Activated naive CD8-positive, alpha-beta T cell treated with anti-CD3 and anti-CD28 coated beads, Interleukin-2, amount 10 ng/mL, durations not matched to agents 7 days and 5 days (primary cell): ENCODE measurements at places on chromosomes 7 and 10.

DNA sequence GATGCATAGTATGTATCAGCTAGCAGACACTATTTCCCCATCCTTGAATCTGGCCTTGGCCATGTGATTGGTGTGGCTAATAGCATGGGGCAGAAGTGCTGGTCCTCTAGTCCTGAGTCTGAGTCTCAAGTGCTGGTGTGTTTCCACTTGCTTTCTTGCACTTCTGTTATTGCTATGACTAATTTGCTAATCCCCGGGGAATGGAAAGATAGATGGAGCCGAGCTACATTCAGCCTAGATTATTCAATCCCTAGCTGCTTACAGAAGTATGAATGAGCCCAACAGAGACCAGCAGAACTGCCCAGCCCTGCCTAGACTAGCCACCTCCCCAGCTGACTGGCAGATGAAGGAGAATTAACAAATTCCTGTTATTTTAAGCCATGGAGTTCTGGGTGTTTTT, 53.2 kb upstream of the SYPL1 start:
- no peak for DNase-seq

- DNase-seq: no peak
Observed at GRCh38 chr7:81839708-81840369, 70.0 kb upstream of the HGF start.

GRCh38 chr10:20990604-20991003, 93.5 kb upstream of the NEBL start:
- DNase-seq: no peak

DNA sequence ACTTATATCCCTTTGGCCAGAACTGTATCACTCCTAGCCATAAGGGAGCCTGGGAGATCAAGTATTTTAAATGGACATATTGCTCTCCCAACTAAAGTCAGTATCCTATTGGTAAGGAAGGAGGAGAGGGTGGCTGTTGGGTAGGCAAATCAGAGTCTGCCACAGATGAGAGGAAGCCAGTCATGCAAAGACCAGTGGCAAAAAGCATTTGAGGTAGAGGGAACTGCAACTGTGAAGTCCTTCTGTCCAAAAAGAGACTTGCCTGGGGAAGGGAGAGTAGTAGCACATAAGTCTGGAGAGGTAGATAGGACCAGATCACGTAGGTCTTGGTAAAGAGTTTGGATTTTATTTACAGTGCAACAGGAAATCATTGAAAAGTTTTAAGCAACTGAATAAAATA, 8.8 kb upstream of the CCNJ start:
- DNase-seq: no peak

DNA sequence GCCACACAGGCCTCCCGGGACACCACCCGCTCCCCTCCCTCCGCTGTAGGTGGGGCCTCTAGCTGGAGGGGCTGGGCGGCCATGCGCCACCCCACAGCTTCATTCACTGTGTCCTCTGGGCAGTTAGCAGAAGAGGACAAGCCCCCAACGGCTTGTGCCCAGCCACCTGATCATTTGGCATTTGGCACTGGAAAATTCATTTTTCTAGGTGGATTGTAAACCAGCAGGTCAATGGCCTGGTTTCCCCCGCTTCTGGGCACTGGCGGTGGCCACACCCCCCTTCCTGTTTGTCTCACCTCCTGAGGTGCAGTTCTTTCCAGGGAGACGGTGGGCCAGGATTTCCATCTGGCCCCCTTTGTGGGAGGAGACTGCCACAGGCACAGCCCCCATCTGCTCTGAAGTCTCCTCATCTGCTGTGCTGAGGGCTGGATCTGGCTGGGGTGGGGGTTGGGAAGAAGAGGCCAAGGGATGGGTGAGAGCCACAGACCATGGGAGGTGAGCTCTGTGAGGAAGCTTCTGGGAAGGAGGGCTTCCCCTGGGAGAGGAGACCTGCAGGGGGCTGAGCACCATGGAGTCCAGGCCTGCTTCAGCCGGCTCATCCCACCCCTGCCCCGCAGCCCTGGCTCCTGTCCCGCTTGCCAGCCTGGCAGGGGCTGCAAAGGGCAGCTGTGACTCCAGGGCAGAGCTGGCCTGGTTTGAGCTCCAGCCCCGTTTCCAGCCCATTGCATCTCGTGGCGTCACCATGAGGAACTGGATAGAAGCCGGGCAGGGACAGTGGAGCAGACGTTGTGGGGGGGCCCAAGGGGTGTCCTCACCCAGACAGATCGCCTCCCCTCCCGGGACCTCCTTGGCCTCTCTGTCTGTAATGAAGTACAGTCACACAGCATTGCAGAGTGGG, 40.1 kb upstream of the SLC29A3 start:
- DNase-seq: no peak

GRCh38 chr7:30791114-30791513, 19.9 kb downstream of the MINDY4 start:
- DNase-seq: no peak

GRCh38 chr10:11546581-11546980, 64.9 kb downstream of the USP6NL start:
- DNase-seq: no peak

DNA sequence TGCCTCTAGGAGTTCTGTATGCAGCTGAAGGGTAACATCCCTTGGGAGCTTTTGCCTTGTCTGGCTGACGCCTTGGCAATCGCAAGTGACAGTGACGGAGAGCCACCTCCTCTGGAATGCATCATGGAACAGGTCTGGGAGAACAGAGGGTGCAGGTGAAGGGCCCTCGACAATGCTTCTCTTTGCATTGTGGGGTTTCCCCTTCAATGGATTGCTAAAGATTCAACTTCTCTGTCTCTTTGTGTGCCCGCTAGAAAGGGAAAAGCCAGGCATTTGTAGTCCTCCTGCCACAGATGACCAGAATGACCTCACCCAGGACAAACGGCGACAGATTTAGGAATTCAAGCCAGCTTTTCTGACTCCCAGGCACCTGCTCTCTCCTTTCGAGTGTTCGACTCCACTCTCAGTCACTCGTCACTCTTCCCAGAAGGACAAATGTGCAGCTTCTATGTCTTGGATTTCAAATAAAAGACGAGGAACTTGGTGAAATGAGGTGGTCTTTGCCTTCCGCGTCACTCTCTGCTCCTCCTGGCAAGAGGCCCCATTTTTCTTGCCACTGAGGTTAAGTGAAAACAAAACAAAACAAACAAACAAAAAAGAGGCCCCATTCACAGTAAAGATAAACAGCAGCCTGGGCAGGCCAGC, 26.1 kb downstream of the IL2RA start:
- peak; percentile 20 for DNase-seq

- DNase-seq: no peak
Observed at GRCh38 chr10:109866168-109866994, 56.9 kb downstream of the XPNPEP1 start.

- DNase-seq: no peak
Observed at GRCh38 chr7:126843883-126844282, 408.9 kb downstream of the GRM8 start.

GRCh38 chr7:107966711-107967110, 36.2 kb downstream of the LAMB1 start:
- no peak for DNase-seq

GRCh38 chr10:68086011-68086410, 10.9 kb upstream of the HERC4 start:
- DNase-seq: no peak

DNA sequence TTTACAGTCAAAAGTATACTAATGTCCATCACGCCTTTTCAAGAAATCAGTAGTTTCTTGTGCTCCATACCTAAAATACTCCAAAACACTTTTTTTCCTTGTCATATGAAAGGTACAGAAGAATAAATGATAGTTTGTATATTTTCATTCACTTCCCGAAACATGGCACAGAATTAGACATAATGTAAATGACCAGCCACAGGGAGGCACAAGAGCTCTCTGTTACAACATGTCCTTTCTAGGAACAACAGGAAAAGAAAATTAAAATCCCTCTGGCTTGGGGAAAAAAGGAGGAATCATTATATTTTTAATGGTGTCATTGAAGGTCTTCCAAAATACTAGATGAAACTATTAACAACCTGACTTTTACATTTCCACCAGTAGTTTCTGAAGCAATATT, 331.2 kb downstream of the ACTR3B start:
- DNase-seq: no peak
